Endothelial cell of umbilical vein (primary cell): ENCODE measurements at places on chromosomes 2 and 18. TPM values are rescaled to one million over a fixed set of nuclear protein-coding genes. Genes with fewer than 3 reads are reported as not detected.

VIT gene
- total RNA-seq = 0.48 and 0.88 TPM in 2 replicates

DNA sequence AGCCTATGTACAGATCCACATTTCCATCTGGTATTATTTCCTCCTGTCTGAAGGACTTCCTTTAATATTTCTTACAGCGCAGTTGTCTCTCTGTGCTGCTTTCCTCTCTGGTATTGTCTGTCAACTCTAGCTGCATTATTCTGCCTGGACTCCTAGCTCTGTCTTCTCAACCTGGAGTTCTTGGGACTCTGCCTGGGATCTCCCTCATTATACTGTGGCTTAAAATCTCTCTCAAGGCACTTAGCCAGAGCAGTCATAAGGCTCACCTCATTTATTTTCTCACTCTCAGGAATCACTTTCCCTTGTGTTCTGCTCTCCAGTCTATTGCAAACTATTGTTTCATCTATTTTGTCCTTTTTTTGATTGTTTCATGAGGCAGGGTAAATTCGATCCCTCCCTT is 850.4 kb downstream of the ERBB4 start:
- no peaks in the 10 kb centered on the region for H3K36me3 ChIP-seq
- no peak overlapping the region for H3K27ac ChIP-seq
- H3K4me3 ChIP-seq = no peak overlapping the region
- no peaks in the 10 kb centered on the region for H3K4me1 ChIP-seq

GRCh38 chr2:208015475-208015874 is 9.9 kb downstream of the PLEKHM3 start:
- no peaks in the 10 kb centered on the region for H3K36me3 ChIP-seq
- H3K27ac ChIP-seq = no peak overlapping the region
- no peaks in the 10 kb centered on the region for H3K27me3 ChIP-seq
- peaks cover 15% of the 10 kb centered on the region for H3K4me1 ChIP-seq
- peak; percentile 83 for DNase-seq
- no peak overlapping the region for H3K4me3 ChIP-seq

DNA sequence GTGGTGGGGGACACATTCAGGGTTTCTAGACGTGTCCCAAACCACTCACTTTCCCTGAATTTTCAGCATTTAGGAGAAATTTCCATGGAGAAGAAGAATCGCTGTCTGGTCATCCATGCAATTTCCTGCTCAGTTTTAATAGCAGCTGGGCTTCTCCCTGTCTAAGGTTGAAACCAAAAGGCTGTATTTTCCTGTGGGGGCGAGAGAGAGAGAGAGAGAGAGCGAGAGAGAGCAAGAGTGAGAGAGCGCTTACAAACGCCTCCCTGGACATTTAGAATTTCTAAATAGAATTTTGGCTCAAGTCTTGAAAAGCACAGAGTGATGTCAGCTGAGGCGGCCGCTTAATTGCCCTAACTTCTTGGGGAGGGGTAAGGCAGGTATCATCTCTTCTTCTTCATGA is 110.8 kb downstream of the SETBP1 start:
- no peak for DNase-seq
- H3K4me1 ChIP-seq = no peaks in the 10 kb centered on the region
- no peaks in the 10 kb centered on the region for H3K27me3 ChIP-seq
